SJSA1 (cell line): ENCODE measurements at places on chromosomes 5 and 9.

- no peak for DNase-seq
Observed at GRCh38 chr9:90307167-90307833, 335.3 kb downstream of the DIRAS2 start.

- DNase-seq, result no peak
Observed at GRCh38 chr5:56917534-56917933, 8.1 kb downstream of the SETD9 start.

DNA sequence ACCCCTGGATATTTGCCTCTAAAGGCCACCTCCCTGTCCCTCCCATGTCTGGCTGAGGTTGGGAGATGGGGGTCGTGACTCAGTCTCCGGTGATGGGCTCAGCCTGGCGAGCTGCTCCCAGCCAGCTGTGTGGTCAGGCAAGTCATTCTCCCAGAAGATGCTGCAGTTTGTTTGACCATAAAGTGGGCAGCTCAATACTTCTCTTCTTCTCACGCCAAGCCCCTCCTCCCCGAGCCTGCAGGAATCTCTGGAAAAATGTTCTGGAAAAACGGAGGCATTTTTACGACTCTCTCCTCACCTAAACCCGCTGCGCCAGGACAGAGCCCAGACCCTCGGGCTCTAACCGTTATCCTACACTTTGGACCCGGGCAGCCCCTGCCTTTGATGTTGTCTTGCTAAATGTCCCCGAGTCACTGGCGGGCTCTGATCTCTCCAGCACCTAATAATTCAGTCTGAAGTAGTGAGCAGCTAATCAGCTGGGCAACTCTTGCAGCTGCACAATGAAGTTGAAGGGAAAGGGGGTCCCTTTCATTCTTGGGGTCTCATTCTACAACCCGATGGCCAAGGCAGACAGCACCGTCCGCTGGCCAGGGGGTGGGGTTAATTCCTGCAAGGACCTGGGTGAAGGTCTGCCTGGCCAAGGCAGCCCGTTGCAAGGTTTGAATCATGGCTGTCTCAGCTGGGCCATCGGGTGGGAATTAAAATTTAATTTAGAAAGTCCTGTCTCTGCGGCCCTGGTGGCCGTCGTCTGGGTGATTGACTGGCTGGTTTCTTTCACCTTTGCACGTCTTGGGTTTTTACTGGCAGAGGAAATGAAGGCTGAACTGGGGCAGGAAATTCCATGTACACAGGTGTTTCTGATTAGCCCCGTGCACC lies 12.3 kb downstream of the DCANP1 start:
- no peak for DNase-seq

DNA sequence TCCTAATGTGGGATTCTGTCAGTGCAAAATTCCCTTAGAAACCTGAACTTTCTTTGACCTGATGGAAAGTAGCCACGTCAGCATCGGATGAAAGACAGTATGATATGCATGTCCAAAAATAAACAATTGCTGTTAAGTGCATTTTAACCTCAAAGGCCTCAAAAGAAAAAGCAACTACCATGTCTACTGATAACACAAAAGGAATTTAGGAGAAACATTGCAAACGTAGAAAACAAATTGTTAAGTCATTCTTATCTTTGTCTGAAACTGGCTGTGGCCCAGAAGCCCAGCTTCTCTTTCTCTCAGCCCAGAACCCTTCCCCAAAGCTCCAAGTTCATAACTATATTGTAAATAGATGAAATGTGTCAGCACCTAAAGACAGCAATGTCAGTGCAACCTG lies 11.1 kb upstream of the LHFPL2 start:
- DNase-seq, result no peak

GRCh38 chr5:119187776-119188529 lies 117.1 kb downstream of the DMXL1 start:
- no peak for DNase-seq

DNA sequence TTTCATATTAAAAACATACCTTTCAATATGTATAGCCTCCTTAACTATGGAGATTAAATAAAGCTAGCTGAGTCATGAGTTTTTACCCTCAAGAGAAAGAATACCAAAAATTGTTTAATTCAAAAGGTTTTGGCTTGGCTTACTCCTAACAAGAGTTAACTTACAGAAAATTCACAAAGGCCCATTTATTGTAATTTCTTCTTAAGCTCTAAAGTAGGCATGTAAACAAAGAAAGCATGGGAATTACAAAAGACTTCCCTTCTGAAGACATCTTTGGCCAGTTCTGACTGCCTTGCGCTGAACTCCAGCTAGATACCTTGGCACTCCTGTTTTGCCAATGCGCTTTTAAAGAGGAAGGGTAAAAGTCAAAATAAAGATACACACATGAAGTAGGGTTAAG lies 28.2 kb downstream of the PUM3 start:
- DNase-seq, result no peak

- DNase-seq, result no peak
Observed at GRCh38 chr5:120134944-120135343, 329.2 kb upstream of the PRR16 start.

DNA sequence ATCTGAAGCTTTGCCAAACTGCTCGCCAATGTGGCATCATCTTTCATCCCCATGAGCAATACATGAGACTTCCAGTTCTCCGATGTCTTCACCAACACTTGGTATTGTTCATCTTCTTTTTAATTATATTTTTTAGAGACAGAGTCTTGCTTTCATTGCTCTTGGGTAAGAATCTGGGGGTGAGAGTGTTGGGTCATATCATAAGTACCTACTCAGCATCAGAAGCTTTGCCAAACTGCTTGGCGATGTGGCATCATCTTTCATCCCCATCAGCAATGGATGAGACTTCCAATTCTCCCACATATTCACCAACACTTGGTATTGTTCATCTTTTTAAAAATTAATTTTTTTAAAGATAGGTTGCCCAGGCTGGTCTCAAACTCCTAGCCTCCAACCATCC lies 30.9 kb upstream of the ZDHHC11B start:
- DNase-seq, result no peak

DNA sequence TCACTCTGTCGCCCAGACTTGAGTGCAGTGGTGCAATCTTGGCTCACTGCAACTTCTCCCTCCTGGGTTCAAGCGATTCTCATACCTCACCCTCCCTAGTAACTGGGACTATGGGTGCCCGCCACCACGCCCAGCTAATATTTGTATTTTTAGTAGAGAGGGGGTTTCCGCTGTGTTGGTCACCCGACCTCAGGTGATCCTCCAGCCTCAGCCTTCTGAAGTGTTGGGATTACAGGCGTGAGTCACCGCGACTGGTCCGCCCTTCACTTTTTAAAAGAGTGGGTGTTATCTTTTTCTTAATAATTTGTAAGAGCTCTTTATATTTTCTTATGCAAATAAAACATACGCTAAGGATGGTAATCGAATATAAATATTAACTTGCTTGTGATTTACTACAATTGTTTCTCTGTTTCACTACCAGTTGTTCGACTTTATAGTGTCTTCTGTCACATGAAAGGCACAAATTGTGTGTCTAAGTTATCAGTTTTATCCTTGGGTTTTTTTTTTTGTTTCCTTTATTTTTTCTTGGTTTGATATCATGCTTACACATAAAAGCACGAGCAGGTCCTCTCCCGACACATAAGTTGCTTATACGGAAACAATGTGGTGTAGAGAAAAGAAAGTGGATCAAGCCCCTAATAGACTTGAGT lies 1.9 kb upstream of the GPBP1 start:
- no peak for DNase-seq

DNA sequence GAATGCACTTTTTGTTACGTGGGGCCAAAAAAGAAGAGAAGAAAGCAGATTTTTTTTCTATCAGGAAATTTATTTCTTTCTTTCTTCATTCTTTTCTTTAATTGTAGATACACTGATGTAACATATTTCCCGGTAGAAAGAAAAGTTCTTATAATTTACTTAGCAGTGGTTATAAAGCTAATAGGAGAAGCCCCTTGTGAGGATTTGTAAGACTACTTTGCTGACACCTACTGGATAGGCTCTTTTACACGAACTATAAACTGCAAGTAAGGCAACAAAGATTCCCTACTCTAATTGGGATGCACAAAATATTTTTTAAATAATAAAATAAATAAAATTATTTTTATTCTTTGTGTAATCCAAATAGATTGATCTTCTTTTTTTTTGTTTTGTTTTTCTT lies 284.4 kb downstream of the DNAH5 start:
- no peak for DNase-seq

GRCh38 chr5:169873642-169874041 lies 106.7 kb downstream of the INSYN2B start:
- no peak for DNase-seq

DNA sequence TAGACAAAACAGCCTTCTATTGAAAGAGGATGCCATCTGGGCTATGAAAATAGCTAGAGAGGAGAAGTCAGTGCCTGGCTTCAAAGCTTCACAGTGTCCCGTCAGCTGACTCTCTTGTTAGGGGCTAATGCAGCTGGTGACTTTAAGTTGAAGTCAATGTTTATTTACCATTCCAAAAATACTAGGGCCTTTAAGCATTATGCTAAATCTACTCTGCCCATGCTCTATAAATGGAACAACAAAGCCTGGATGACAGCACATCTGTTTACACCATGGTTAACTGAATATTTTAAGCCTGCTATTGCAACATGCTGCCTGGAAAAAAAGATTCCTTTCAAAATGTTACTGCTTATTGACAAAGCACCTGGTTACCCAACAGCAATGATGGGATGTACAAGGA lies 309.1 kb downstream of the NTRK2 start:
- no peak for DNase-seq

DNA sequence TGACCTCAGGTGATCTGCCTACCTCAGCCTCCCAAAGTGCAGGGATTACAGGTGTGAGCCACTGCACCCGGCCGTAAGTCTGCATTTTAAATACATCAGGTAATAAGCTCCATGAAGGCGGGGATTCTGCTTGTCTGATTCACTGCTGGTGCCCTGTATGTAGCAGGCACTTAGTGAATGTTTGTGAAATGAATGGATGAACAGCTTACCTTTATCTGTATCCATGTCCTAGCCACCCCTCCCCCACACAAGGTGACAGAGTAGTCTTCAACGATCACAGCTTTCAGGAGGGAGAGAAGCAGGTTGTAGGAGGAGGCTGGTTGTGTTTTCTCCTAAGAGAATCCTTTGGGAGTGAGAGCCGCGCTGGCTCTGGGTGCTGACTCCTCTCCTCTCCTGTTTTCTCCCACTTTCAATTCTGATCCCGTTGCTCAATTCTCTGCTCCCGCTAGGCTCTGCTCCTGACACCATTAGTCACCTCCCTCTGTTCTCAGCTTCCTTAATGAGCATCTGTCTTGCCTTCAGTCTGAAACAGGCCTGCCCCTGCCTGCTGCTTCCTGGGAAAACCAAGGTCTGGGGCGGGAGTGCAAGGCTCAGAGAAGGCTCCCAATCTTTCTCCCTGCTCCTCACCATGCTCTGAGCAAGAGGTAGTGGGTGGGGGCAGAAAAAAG lies 88.8 kb upstream of the CTNNA1 start:
- DNase-seq, result no peak

DNA sequence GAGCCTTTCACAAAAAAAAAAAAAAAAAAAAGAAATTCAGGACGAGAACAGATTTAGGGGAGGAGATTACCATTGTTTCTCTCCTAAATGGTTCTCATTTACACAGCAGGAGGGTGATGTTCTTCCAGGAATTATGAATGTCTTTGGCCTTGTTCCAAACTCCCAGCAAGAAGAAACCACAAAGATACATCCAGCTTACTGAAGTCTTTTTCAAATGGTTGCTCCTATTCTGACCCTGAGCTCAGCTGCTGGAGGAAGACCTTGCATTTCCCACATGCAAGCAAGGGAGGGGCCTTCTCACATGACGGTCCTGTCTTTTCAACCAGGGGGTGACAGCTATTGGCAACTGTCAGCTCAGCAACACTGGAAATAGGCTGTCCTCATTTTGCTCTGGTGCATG lies 203.0 kb upstream of the VLDLR start:
- DNase-seq, result no peak

DNA sequence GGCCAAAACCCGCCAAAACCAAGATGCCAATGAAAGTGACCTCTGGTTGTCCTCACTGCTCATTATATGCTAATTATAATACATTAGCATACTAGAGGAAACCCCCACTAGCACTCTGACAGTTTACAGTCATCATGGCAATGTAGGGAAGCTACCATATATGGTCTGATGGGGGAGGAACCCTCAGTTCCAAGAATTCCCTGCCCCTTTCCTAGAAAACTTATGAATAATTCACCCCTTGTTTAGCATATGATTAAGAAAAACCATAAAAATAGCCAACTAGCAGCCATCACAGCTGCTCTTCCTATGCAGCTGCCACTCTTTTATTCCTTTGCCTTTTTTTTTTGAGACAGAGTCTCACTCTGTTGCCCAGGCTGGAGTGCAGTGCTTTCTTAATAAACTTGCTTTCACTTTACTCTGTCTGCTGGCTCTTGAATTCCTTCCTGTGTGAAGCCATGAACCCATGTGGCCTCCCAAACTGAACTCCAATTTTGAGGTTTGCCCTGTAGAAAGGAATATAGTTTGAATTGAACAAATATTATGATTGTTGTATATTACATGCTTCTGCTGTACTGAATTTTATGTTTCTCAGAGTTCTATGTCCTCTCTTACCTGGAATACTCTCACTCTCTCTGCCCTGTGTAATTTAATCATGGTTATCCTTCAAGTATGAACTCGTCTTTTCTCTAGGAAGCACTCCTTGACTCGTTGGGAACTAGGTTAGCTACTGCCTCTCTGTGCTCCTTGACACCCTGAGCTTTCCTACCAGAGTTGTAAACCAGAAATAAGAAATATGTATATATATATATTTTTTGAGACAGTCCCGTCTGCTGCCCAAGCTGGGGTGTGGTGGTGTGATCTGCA lies 59.8 kb downstream of the KIAA1958 start:
- DNase-seq, result no peak

GRCh38 chr5:103057208-103058130 lies 62.5 kb downstream of the GIN1 start:
- no peak for DNase-seq

- no peak for DNase-seq
Observed at GRCh38 chr9:110142868-110143481, 65.0 kb downstream of the C9orf152 start.

- no peak for DNase-seq
Observed at GRCh38 chr9:127912882-127913281, 4.0 kb downstream of the ST6GALNAC4 start.

DNA sequence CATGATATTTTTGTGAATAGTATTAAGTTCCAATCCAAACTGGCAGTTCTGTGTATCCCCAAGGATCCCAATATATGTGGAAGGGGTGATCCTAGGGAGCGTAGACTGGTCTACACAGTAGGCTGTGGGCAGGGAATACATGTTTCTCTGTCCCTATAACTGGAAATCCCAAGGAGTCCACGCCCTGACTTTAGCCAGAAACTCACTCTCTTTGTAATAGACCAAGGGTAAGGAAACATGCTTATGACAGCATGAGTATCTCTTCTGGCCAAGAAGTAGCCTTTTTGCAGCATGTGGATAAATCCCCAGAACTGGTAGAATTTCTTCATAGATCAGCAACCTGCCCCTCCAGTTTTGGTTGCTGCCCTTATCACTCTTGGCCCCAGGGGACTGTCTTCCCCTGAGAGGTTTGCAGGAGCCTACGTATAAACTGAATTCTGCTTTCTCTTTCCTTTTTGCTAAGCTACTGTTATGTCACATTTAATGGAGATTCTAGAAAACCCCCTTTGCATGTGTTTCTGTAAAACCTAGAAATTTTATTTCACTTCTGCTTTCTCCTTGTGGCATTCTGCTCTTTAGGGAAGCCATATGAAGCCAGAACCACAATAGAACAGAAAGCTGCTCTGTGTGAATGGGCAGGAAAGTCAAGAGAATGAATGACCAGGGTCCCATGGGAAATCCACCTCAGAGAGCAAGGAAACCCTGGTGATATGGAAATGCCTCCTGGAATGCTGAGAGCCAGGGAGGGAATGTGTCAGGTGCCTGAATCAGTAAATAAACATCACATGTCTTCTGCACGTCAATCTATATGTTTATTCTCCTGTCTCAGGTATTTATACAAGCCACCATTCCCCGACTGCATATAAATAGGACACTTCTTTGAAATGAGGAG lies 3.5 kb downstream of the IFNA2 start:
- no peak for DNase-seq

GRCh38 chr9:32989660-32990059 lies 11.8 kb downstream of the APTX start:
- DNase-seq, result no peak
